ELF-1 (cell line): ENCODE measurements at places on chromosomes 3 and 15.
A peak's percentile ranks its signal among the peaks of the same experiment; 100 is the strongest.

- no peak for DNase-seq
Observed at GRCh38 chr15:74724570-74725224, 631 bp downstream of the CYP1A1 start.

DNA sequence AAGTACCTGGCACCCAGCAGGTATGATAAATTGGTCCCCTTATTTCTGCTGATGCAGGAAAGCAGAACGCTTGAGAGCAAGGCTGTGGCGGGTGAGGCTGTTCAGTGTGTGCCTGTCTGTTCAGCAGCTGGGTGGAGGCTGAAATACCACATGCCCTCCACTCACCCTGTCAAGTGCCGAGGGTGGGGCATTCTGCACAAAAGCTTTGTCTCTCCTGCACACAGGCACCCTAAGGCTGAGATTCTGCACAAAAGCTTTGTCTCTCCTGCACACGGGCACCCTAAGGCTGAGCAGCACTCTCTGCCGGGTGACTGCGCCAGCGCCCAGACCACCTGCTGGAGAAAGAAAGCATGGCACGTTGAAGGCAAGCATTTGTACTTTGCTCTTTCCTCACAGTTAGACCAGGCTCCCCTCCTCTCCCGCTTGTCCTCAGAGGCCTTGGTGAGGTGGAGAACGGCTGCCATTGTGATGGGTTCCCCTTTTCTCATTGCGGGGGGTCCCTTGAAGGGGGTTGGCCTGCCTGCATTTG, 97.5 kb downstream of the BDH1 start:
- DNase-seq = peak; percentile 30

DNA sequence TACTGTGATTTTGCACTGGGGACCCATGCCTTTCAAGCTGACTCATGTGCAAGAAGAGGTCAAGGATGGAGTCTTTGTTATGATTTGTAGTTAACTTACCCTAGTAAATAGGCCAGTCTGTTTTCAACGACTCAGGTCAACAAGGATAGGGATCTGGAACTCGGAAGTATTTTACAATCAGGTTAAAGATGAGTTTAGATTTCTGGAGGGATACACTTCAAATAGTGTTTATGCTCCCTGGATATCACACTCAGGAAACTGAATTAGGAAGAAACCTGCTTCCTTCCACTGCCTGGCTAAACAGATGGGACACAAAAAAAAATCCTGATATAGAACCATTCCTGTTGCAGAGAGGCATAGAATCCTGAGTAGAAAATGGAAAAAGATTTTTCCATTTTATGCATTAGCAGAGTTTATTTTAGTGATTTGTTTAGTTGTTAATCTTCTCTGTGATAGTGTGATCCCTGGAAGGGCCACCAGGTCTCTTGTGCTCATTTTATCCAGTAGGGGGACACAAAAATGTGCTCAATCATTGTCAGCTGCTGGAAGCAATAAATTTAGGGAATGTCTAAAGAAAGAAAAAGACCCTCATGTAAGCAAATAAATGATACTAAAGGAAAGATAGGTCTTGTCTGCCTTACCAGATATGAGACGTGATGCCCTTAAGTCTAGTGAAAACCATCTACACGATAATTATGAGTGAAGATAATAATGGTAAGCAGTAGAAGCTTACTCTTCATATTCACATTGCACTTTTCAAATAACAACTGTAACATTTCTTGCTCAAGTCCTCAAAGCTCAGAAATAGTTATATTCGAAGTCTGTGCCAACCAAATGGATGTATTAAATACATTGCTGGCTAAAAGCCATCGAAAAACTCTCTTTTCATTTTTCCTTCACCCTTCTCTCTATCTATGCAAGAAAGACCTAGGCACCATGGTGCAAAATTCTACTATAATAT, 452.1 kb upstream of the KCNMB2 start:
- no peak for DNase-seq

GRCh38 chr15:65384505-65384894, 6.7 kb upstream of the IGDCC3 start:
- DNase-seq = no peak

DNA sequence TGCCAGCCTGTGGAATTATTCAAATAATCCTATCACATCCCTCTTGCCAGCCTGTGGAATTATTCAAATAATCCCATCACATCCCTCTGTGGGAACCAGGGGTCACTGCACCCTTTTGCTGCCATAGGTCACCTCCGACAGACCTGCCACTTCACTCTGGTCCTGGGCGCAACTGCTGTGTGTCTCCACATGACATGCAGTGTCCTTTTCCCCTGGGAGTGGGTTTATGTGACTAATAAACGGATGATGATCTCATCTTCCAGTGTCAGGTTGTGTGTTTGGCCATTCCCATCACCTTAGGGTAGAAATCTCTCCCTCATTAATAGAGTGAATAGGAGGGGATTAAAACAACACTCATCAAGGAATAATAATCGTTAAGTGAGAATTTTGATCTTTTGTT, 603.6 kb upstream of the NR2F2 start:
- no peak for DNase-seq

GRCh38 chr3:14378415-14378814, 24.0 kb upstream of the SLC6A6 start:
- DNase-seq = no peak

GRCh38 chr15:74392902-74393301, 25.5 kb upstream of the CYP11A1 start:
- DNase-seq = no peak

GRCh38 chr3:16881896-16882630, 2.7 kb upstream of the PLCL2 start:
- no peak for DNase-seq

- peak; percentile 28 for DNase-seq
Observed at GRCh38 chr3:134838599-134838998, 43.5 kb downstream of the EPHB1 start.

DNA sequence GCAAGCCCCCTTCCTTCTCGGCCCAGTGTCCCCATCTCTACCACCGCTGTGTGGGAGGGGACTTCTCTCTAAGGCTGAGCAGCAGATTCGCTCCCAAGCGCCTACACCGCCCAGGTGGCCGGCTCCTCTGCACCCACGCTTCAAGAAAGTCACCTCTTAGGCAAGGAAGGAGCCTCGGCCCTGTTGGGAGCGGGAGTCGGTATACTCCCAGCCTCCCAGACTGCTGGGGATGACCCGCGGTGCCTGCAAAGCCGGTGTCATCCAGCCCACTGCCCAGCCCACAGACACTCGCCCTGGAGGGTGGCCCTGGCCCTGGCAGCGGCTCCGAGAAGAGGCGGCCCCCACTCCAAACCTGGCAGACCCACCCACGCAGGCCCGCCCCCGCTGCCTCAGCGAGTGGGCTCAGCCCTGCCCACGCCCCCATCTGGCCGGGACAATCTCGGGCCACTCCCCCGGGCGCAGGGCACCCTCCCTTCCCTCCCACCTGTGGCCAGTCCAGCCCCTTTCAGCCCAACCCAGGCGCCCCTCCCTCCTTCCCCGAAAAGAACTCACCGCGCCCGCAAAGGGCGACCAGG, 396 bp downstream of the CHRNB4 start:
- DNase-seq = no peak

GRCh38 chr3:48186631-48187300, 1.5 kb downstream of the CDC25A start:
- no peak for DNase-seq

- no peak for DNase-seq
Observed at GRCh38 chr3:48966367-48966766, 23.7 kb upstream of the P4HTM start.

DNA sequence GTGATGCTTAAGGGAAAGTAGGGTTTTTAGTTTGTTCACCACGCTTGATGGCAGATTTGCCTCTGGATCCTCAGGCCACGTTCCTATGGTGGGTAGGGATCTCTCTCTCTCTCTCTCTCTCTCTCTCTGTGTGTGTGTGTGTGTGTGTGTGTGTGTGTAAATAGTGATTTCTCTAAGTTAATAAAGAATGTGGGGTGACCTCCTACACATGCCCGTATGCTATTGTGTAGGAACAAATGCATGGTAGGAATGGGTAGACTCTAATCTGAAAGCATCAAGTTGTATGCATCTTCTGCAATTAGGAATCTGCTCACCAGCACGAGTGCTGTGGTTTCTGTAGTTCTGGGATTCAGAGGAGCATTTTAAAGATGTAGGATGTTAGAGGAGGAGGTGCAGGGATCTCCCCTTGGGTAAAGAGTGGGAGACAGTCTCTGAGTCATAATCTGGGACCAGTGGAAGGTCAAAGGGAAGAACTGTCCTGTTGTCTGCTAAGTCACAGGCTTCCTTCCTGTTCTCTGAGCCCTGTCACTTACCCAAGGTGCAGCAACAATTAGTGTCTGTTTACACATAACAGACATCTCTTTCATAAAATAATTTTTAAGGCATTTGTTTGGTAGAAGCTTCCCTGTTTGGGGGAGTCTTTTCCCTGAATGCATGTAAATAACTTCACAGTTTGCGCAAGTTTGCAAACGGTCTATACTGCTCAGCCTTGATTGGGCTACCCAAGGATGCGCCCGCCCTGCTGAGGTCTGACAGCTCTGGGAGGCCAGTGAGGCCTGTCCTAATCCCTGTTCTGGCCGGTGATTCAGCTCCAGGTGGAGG, 139.8 kb downstream of the IGF1R start:
- DNase-seq = peak; percentile 34

DNA sequence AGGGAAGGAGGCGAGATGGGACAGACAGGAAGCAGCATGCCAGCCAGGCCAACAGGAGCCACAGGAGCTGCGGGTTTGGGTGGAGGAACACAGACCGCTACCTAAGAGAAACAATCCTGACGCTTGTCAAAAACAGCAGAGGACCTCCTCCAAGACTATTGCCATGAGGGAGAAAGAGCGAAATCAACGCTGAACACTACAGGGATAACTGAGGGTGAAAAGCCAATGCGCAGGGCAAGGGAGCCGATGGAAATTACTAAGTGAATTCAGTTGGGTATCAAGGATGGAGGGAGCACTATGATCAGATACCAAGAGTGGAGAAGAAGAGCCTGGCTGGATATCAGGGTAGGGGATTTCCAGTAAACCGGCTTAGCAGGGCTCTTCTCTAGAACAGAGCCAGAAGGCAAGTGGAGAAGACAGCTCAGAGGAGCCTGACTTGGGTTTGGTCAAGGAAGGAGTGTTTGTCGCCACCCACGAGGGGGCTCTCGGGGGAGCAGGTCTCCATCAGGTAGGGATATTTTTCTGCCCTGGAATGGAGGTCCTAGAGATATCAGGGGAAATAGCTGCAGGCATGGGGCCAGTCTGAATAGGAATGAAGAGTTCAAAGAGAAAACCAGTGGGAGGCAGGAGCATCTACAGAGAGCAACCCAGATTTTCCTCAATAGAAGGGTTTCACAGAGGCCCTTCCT, 48.4 kb downstream of the SLC41A3 start:
- no peak for DNase-seq

- DNase-seq = no peak
Observed at GRCh38 chr3:64600246-64600950, 87.4 kb downstream of the ADAMTS9 start.

- peak; percentile 55 for DNase-seq
Observed at GRCh38 chr15:60520825-60521368, 42.0 kb upstream of the ICE2 start.

- DNase-seq = no peak
Observed at GRCh38 chr3:159059395-159059794, 257.5 kb downstream of the MFSD1 start.

DNA sequence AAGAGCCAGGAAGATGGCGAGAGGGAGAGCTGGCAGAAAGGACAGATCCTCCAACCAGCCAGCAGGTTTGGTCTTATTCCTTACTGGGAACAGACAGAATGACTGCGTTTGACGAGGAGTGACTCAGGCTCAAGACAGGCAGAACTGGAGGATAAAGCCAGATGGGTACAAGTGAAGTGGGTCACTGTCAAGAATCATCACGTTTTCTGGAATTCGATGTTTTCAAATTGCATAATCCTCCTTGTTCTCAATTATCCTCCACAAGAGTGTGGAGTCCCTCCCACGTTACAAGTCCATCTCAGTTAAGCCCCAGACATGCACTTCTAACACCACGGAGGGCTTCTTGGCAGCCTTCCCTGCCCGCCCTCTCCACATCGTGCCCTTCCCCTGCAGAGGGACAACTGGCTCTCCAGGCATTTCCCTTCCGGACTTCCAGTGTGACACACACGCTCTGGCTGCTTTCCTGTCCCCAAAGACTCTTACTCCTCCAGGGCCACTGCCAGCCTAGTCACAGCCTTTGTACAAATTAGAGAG, 183.1 kb downstream of the CHST2 start:
- DNase-seq = peak; percentile 6

DNA sequence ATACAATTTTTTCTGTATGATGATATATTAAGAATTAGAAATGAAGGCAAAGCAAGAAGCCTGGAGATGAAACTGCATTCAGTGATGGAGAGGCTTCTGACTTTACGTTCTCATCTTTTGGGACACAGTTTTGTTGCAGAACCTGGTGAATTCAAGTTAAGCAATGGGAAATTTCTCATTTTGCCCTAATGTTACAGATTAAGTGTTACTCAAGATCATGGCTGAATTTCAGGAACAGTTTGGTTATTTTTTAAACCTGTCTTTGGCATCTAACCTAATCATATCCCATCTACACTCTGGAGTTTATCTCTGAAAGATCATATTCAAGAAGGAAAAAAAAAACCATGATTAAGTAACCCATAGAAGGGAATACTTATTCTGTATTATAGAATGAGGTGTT, 6.0 kb downstream of the NIT2 start:
- no peak for DNase-seq

GRCh38 chr3:49661281-49661680, 12.9 kb upstream of the APEH start:
- DNase-seq = no peak

- DNase-seq = peak; percentile 27
Observed at GRCh38 chr3:122577409-122578031, at the start of gene PARP15. Gene PARP15, plus strand, starts transcription at chr3:122577650. Its CDS starts 18 bp downstream, at chr3:122577668.

DNA sequence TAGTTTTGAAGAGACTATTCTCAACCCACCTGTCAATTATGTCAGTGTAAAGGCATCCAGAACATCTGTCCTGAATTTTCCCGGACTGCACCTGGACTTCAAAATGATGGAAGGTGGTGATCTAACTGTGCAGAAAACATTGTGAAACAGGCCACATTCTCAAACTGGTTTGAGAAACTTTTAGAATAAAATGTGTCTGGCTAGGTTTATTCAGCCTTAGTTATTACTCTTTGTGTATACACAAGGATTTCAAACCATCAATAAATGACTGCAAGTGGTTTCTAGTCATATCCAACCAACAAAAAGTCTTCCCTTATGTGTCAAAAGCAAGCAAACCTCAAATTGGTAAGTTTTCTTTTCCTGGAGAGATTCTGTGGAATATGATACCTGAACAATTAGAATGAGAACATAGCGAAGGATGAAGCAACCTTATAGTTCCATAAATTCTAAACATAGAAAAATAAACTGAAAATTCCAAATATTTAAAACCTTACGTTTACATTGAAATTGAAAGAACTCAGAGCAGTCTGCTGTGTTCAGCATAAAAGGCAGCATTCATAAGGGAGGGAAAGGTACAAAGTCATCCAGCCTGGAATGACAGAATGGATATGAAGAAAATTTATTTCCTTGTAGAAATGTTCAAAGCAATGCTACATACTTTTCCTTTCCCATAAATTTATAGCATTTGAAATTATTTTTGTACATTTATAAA, 306.6 kb upstream of the TGFBR2 start:
- DNase-seq = no peak

GRCh38 chr3:31178467-31178866, 284.0 kb upstream of the GADL1 start:
- DNase-seq = no peak
